ENCODE measurements at places on chromosomes 5 and 9.

- no peak for DNase-seq
Measured at GRCh38 chr9:120652934-120653333, 61.3 kb downstream of the MEGF9 start.

DNA sequence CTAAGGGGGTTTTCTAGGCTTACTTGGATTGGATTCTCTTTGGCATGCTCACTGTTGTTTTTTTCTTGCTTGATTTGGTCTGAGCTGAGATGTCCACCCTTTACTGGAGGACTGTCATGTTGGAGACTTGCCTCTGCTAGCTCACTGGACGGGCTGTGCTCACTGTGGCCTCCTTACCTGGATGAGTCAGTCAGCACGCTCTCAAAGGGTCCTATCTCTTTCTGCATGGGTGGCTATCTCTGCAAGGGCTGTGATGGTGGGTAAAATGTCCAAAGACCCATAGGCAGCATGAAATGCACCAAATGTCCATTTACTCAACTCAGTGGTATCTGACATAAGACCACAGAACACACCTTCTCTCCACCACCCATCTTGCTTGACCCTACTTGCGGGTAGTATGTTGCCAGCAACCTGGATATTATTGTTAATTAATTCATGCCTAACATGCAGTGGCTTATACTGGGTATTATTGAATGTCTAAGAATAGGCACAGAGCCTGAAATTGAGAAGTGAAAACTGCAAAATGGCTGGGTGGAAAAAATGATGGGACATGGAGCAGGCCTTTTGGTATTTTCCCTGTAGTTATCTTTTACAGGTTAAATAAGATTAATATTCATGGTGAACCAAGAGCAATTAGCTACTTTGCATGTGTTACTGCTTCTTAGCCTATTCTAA is 68.9 kb upstream of the TLE1 start:
- DNase-seq: no peak

- DNase-seq: no peak
Measured at GRCh38 chr9:72494051-72494450, 27.4 kb upstream of the TMC1 start.

DNA sequence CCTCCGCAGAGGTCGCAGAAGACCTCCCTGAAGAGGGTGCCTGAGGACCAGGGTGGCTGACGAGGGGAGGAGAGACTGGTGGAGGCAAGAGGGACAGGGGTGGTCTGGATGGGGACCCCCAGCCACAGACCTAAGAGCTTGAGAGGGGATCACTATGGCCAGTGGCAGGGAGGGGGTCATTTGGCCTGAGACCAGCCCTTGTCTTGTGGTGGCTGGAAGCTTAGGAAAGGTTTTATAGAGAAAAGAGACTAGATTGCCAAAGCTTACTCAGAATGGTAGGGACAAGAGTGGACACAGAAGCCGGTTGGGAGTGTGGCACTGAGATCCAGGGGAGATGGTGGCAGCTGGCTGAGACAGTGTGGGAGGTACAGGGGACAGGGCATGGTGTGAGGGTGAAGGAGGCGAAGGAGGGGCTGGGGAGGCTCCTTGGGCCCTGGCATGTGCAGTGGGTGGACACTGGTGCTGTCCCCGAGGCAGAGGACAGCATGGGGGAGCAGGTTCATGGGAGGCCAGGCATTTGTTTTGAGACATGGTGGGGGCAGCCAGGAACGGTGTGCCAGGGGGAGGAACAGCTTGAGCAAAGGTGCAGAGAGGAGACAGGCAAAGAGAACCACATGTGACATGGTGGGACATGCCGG is 123.0 kb downstream of the C9orf50 start:
- DNase-seq: no peak

DNA sequence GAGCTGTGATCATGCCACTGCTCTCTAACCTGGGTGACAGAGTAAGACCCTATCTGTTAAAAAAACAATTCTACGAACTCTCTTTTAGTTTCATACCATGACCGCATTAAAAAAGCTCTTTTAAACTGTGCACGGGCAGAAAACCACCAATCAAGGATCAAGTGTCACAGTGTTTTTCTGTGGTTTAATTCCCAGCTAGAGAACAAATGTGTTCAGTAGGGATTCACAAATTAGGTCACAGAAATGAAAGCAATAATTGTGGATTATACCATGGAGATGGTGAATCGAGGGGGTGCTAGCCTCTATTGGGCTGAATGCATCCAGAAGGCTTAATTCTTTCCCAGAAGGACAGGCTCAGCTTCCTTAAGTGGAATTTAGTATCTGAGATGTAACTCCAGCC is 79.1 kb downstream of the ATG10 start:
- no peak for DNase-seq

DNA sequence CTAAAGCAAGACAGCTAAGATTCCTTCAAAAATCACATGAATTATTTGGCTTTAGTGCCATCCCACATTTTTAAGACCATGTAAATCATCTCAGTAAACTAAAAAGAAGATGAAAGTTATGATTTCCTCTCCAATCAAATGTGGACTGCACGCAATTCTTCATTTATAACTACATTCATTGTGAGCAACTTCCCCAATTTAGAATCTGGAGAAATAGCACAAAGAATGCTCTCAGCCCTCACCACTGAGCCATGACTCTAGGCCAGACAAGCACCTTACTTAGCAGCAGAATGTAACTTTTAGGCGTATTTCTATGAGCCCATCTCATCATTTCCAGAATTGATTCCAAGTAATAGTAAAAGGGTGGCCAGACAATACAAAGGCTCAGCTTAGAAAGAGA is 616.6 kb downstream of the TLE1 start:
- no peak for DNase-seq

DNA sequence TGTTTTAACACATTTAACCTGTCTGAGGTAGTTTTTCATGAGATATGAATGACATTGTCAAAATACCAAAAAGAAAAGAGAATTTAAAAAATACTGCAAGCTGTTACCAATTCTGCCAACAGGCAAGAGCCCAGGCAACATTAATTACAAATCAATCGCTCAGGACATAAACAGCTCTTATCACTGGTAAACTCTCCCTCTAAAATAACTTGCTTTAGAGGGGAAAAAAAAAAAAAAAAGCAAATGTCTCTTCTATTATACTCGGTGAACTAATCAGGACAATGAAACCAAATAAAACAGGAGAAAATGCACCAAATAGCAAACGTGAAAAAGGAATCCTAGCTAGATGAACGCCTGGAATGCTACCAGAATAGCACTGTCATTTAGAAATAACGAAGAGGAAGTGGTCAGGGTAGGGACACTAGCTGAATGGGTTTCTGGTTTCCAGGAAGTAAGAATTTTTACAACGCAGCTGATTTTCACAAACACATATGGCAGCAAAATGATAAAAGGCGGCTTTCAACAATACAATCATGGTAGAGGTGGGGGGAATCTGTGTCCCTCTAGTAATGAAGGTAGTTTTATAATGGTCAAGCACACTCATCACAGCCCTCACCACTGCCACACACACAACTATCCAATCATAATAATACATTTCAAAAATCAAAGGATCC is 94.9 kb downstream of the DENND1A start:
- DNase-seq: peak; percentile 46

GRCh38 chr9:134706522-134706921 is 64.9 kb downstream of the COL5A1 start:
- no peak for DNase-seq

- DNase-seq: peak; percentile 89
Measured at GRCh38 chr5:122183098-122183787, 53.9 kb downstream of the ZNF474 start.

DNA sequence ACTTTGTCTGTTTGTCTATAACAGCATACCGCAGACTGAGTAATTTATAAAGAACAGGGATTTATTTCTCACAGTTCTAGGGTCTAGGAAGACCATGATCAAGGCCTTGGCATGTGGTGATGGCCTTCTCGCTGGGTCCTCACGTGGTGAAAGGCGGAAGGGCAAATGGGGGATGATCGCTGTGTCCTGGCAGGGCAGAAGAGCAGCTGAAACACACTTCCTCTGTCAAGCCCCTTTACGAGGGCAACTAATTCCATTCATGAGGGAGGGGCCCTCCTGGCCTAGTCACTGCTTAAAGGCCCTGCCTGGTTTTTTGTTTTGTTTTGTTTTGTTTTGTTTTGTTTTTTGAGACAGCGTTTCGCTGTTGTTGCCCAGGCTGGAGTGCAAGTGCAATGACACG is 41.9 kb upstream of the UBTD2 start:
- no peak for DNase-seq

- no peak for DNase-seq
Measured at GRCh38 chr5:124719113-124719967, 27.1 kb downstream of the ZNF608 start.

DNA sequence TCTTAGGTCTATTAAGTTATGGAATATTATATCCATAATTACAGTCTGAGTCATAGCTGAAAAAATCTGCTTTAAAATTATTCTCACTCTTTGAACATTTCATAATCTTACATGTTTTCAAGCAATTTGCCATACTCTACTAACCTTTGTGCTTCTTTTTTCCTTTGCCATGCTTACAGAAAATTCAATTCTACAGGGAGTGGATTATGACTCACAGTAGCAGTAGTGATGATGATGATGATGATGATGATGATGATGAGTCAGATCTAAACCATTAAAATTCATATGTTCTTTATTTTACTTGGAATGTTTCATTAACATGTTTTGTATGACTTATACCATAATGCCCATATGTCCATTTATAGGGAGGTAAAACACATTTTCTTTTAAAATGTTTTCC is 207.1 kb downstream of the VPS13A start:
- DNase-seq: peak; percentile 76

GRCh38 chr5:94575196-94575595 is 43.2 kb downstream of the KIAA0825 start:
- DNase-seq: no peak

DNA sequence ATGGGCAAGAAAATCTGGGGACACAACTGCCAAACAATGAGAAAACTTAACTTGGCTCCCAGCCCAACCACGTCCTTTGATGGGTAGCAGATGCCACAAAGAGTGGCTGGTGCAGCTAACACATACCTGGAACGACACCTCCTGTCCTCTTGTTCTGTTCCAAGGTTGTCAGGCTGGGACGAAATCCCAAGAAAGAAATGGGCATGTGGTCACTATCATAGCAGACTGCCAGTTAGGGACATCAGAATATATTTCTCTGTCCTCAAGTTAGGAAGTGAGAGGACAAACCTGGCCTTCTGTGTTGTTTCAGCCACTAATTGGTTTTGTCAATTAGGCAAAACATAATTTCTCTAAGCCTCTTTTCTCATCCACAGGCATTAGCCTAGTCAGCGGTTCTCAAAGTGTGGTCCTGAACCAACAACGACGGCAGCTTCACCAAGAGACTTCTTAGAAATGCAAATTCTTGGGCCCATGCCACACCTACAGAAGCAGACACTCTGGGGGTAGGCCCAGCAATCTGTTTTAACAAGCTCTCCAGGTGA is 63.4 kb downstream of the RAPGEF1 start:
- no peak for DNase-seq

DNA sequence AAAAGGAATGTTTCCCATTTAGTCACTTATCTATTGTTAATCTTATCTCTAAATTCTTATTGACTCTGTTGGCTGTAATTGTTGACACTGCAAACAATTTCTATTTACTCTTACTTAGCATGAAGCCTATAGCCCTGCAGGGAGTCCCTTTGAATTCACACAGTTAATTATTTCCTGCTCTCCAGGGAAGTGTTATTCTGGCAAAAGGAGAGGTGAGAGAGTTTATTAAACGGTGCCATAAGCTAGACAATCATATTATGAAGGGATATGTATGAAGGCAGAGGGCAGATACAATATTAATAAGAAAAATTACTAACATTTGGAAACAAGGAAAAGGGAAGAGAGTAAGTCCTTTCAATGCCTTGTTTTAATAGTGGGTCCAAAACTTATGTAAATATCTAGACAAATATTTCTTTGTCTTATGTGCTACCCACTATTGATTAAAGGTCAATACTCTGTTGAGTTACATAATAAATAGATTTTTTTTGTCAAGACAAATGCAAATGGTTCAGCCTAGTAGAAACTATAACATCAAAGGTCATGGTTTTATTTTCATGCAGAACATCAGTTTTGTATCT is 107.1 kb downstream of the CDH18 start:
- DNase-seq: no peak

GRCh38 chr5:11139217-11139865 is 378.3 kb upstream of the DAP start:
- peak; percentile 10 for DNase-seq

DNA sequence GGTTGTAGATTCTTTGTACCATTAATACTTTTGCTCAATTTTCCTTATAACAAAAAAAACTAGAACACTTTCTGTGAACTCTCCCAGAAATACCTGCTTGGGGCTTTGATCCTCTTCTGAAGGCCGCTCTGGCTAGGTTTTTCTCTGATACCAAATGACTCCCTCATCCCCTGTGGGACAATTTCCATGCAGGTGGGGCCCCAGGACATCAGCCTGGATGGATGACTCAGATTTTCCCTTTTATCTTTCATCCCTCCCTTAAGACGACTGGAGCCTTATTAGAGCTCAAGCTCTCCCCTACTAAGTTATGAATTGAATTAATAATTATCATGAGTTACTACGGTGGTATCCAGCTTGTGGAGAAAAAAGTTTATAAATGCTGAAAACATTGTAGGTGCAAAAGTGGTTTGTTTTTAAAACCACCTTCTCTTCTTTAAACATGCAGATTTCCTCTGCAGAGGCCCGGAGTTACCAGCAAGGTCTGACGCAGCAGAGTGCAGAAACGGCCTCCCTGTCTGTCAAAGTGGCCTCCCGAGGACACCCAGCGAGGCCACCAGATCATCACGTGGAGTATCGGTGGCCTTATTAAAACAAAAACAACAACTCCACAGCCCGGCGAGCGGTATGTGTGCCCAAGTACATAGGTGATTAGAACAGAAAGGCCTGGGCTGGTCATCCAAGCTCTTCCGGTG is 50.8 kb upstream of the IRX4 start:
- DNase-seq: no peak

DNA sequence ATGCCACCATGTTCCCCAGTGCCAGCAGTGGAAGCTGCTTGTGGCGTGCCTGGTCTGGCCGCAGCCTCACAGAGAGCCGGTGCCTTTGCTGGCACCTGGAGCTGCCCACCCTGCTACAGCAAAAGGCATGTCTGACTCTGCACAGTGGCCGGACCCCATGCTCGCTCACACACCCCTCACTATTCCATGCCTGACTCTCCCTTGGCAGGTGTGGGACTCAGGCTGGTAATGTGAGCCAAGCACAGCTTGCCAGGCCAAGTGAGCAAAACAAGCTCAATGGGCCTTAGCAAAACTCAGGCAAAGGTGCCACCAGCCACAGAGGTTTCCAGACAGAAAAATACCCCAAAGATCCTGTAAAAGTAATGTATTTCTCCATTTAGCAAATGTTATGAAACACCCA is 15.5 kb downstream of the GNA14 start:
- no peak for DNase-seq

DNA sequence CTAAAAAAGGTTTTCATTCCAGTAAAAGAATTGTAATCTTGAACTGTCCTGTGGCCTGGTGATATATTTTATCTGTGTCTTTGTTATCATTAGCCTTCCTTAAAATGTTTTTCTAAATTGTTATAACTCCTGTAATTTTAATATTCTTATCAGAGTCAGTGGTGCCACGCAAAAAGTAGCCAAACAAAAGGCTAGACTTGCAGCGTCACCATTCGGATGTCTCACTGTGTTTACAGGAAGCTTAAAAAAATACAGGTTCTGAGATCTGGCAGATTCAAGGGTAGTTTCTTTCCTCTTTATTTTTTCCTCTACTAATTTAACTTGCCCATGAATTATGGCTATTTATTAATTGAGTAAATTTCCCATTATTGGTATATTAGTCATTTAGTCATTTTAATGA is 362.3 kb downstream of the MAT2B start:
- DNase-seq: no peak

- peak; percentile 78 for DNase-seq
Measured at GRCh38 chr9:36924071-36924470, 110.0 kb downstream of the PAX5 start.

GRCh38 chr9:98064623-98065392 is 8.3 kb downstream of the NANS start:
- DNase-seq: no peak
